ENCODE measurements at places on chromosomes 5 and 9. TPM values are rescaled to one million over a fixed set of nuclear protein-coding genes. Genes with fewer than 3 reads are reported as not detected.

GRCh38 chr9:8179381-8180053, 379.9 kb upstream of the DMAC1 start:
- no peak overlapping the region for H3K4me3 ChIP-seq
- no peak for DNase-seq
- no peaks in the 10 kb centered on the region for H3K4me1 ChIP-seq
- H3K27me3 ChIP-seq: no peaks in the 10 kb centered on the region
- H3K36me3 ChIP-seq: no peaks in the 10 kb centered on the region
- H3K27ac ChIP-seq: no peak overlapping the region

The NOXA1 gene
- 13.2 TPM for total RNA-seq

DNA sequence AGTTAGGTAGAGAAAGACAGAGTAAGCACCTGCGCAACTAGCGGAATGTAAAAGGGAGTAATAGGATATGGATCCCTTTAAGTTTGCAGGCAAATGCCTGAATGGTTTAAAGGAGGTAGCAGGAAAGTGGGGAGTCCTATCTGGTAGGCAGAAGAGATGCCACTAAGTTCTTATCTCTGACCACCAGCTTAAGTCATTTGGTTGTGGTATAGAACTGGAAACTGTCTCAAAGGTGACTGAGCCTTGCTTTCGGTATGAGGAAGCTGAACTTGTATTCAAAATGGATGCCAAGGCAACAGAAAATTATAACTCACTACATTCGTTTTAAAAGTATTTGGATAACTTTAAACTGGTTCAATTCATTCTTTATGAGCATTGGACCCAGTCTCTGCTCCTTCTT, 475.6 kb downstream of the DMRTA1 start:
- no peaks in the 10 kb centered on the region for H3K4me1 ChIP-seq
- no peak for DNase-seq
- no peaks in the 10 kb centered on the region for H3K36me3 ChIP-seq
- H3K4me3 ChIP-seq: no peak overlapping the region
- H3K27me3 ChIP-seq: no peaks in the 10 kb centered on the region
- H3K27ac ChIP-seq: no peak overlapping the region

The LRRC19 gene
- total RNA-seq: not detected

The SMIM27 gene
- total RNA-seq: 8.1 TPM
